ENCODE measurements at places on chromosomes 5 and 9. TPM values are rescaled to one million over a fixed set of nuclear protein-coding genes. Genes with fewer than 3 reads are reported as not detected.

DNA sequence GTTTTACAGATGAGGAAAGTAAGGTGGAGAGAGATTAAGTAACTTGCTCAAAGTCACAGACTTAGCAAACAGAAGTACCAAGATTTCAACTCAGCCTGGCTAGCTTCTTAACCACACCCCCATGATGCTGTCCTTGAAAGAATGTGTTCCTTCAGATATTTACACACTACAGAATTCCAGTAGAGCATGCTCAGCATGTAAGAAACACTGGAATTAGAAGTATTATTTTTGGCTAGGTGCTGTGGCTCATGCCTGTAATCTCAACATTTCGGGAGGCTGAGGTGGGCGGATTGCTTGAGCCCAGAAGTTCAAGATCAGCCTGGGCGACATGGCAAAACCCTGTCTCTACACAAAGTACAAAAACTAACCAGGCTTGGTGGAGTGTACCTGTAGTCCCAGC, 142.4 kb downstream of the EDIL3 start:
- H3K27ac ChIP-seq: no peak overlapping the region
- H3K4me1 ChIP-seq: peaks cover 2% of the 10 kb centered on the region
- H3K27me3 ChIP-seq: no peaks in the 10 kb centered on the region
- no peaks in the 10 kb centered on the region for H3K36me3 ChIP-seq

DNA sequence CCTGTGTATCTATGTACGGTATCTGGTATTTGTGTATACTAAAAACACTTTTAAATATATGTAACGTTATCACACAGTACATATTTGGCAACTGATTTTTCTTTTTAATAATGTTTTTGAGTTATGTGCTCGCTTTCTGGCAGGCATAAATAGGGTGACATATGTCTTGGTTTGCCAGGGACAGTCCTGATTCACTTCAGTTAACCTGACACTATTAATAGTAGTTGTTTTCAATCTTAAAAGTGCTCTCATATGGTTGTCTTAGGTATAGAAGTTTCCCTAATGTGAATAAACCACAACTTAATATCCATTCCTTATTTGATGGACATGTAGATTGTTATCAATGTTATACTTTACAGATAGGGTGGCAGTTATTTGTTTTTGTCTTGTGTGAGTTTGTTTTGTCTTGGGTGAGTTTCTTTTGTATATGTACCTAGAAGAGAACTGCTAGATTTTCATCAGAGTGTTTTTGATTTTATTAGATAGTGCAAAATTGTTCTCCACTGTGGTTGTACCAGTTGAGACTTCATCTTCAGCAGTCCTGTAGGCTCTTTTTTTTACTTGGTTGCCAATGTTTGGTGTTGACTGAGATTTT, 7.9 kb downstream of the G3BP1 start:
- DNase-seq: no peak
- no peaks in the 10 kb centered on the region for H3K36me3 ChIP-seq
- no peak overlapping the region for H3K4me3 ChIP-seq
- H3K27ac ChIP-seq: no peak overlapping the region

The GLRA1 gene
- not detected for total RNA-seq

- peak within 1 kb of the TSS; percentile 98 for H3K27ac ChIP-seq
- no peaks in the 10 kb centered on the region for H3K27me3 ChIP-seq
- H3K36me3 ChIP-seq: no peaks in the 10 kb centered on the region
- H3K4me3 ChIP-seq: peak within 1 kb of the TSS; percentile 80
- peaks cover 4% of the 10 kb centered on the region for H3K4me1 ChIP-seq
- peak; percentile 99 for DNase-seq
Measured at GRCh38 chr5:140174465-140175366, at the start of gene CYSTM1. TSS of gene CYSTM1 (plus strand) at chr5:140175188. CDS start at chr5:140194466, 19,278 bp downstream.

- H3K4me1 ChIP-seq: peaks cover 7% of the 10 kb centered on the region
- no peak for DNase-seq
- H3K4me3 ChIP-seq: no peak overlapping the region
- no peak overlapping the region for H3K27ac ChIP-seq
- H3K36me3 ChIP-seq: no peaks in the 10 kb centered on the region
- no peaks in the 10 kb centered on the region for H3K27me3 ChIP-seq
Measured at GRCh38 chr9:120915854-120916470, 10.6 kb downstream of the TRAF1 start.

DNA sequence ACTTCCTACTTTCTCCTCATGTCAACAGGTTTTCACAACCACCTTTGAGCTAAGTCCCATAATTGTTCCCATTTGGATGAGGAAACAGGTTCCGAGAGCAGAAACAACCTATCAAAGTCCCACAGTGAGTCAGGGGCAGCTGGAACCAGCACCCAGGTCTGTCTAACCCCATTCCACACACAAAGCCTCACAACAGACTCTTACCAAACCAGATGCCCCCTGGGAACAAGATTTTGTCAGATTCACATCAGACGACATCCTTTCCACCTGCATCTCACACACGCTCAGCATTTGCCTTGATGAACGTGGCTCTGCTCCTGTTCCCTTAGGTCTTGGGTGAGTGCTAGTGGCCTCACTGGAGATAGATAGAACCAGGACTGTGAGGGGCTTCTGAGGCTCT, 17.0 kb downstream of the SWI5 start:
- no peaks in the 10 kb centered on the region for H3K4me1 ChIP-seq
- no peak overlapping the region for H3K4me3 ChIP-seq
- H3K27me3 ChIP-seq: no peaks in the 10 kb centered on the region
- H3K36me3 ChIP-seq: no peaks in the 10 kb centered on the region

The SERF1A gene
- total RNA-seq: 8.3 TPM

The NR6A1 gene
- total RNA-seq: 1.1 TPM

DNA sequence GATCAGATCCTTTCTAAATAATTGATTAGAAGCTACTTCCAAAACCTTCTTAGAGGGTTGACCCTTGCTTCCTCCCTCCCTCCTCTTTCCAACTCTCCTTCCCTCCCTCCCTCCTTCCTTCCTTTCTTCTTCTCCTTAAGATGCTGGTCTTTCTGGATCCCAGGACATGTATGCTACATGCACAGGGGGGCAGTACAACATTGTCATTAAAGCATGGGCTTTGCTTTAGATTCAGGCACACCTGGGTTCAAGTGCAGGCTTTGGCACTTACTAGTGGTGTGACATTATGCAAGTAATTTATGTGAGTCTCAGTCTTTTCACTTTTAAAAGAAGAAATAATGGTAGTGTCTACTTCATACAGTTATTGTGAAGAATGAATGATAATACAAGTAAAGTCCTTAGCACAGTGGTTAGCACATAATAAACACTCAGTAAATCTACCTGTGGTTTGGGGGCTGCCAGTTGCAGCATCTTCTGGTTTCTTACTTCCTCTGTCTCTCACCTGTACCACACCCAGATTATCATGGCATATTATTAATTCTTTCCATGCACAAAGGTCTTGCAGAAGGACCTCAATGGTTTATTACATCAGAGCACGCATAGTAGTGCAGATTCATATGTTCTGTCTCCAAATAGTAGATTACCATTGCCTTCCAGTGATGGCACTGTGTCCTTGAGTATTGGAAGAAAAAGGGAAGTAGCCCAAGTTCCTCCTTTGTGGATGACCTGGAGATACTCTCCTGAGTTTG, 154.1 kb downstream of the ARHGAP26 start:
- H3K4me3 ChIP-seq: no peak overlapping the region
- no peaks in the 10 kb centered on the region for H3K27me3 ChIP-seq
- no peaks in the 10 kb centered on the region for H3K4me1 ChIP-seq

DNA sequence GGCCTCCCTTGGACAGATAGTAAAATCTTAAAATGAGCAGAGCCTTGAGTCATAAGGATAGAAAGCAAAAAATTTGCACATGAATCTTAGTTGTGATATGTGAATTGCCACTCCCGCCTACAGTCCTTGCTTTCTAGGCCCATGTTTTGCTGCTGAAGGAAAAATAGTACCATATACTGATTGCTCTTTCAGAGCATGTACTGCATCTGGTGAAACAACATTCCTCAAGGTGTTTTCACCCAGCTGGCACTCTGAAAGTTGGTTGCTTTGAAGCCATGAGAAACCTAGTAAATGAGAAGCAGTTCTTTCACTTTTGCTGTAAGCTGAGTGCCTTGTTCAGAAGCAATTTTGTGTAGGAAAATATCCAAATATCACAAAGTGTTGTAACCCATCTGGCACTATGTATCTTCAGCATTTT, 10.3 kb downstream of the CDC37L1 start:
- H3K27ac ChIP-seq: no peak overlapping the region
- no peaks in the 10 kb centered on the region for H3K36me3 ChIP-seq
- no peak overlapping the region for H3K4me3 ChIP-seq
- H3K4me1 ChIP-seq: peaks cover 16% of the 10 kb centered on the region
- DNase-seq: no peak

DNA sequence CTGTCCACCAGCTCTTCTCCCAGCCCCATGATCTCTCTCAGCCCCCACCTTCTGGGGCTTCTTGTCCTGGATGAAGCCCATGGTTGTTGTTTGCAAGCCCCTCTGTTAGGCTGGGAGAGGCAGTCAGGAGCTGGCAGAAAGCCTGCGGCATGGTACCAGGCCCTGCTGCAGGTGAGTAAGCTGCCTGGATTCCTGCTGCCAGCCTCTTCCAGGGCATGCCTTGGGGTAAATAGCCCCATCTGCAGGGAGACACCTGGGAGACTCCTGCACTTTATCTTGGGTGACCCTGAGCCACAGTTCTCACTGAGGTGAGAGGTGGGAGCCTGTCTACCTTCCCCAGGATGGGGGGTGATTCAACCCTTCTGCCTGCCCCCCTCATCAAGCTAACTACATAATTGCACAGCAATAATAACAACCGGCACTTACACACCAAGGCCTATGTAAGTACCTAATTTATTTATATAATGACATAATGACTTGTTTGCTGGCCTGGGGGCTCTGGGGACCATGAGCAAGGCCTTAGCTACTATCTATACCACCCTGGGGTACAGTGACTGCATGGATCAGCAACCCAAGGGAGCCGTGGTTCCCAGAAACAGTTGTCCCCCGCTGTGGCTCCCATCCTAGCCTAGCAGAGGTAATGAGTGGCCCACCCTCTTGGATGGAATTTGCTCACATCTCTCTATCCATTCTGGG, 116.0 kb downstream of the PSD2 start:
- no peak overlapping the region for H3K27ac ChIP-seq
- H3K4me3 ChIP-seq: no peak overlapping the region
- H3K4me1 ChIP-seq: peaks cover 3% of the 10 kb centered on the region
- no peaks in the 10 kb centered on the region for H3K27me3 ChIP-seq
- DNase-seq: no peak

- DNase-seq: peak; percentile 60
- no peaks in the 10 kb centered on the region for H3K36me3 ChIP-seq
- H3K27me3 ChIP-seq: no peaks in the 10 kb centered on the region
- H3K4me3 ChIP-seq: no peak overlapping the region
- peaks cover 12% of the 10 kb centered on the region for H3K4me1 ChIP-seq
Measured at GRCh38 chr5:61621202-61621650, 289.2 kb downstream of the ZSWIM6 start.

The AMACR gene
- 7.8 TPM for total RNA-seq

- H3K27me3 ChIP-seq: no peaks in the 10 kb centered on the region
- H3K27ac ChIP-seq: no peak overlapping the region
- DNase-seq: no peak
- no peaks in the 10 kb centered on the region for H3K4me1 ChIP-seq
Measured at GRCh38 chr5:152882621-152883020, 477.5 kb upstream of the NMUR2 start.

The LOX gene
- 6.9 TPM for total RNA-seq

GRCh38 chr5:149129181-149129580, 12.1 kb upstream of the ABLIM3 start:
- H3K4me1 ChIP-seq: no peaks in the 10 kb centered on the region
- DNase-seq: no peak
- no peak overlapping the region for H3K4me3 ChIP-seq
- H3K27me3 ChIP-seq: no peaks in the 10 kb centered on the region
- no peak overlapping the region for H3K27ac ChIP-seq
- no peaks in the 10 kb centered on the region for H3K36me3 ChIP-seq

- no peaks in the 10 kb centered on the region for H3K36me3 ChIP-seq
- no peaks in the 10 kb centered on the region for H3K4me1 ChIP-seq
Measured at GRCh38 chr5:84578226-84578625, 193.5 kb upstream of the EDIL3 start.

GRCh38 chr5:37553720-37554404, 174.7 kb downstream of the WDR70 start:
- no peaks in the 10 kb centered on the region for H3K36me3 ChIP-seq
- no peak overlapping the region for H3K4me3 ChIP-seq
- H3K27ac ChIP-seq: no peak overlapping the region
- no peaks in the 10 kb centered on the region for H3K27me3 ChIP-seq
- peaks cover 6% of the 10 kb centered on the region for H3K4me1 ChIP-seq

The GCNT1 gene
- 1.1 TPM for total RNA-seq

- H3K27me3 ChIP-seq: no peaks in the 10 kb centered on the region
- no peak for DNase-seq
- no peak overlapping the region for H3K4me3 ChIP-seq
- H3K27ac ChIP-seq: no peak overlapping the region
- H3K4me1 ChIP-seq: no peaks in the 10 kb centered on the region
Measured at GRCh38 chr5:84255315-84255714, 129.4 kb downstream of the EDIL3 start.

GRCh38 chr9:16135968-16136367, 583.1 kb downstream of the CCDC171 start:
- H3K36me3 ChIP-seq: no peaks in the 10 kb centered on the region
- H3K27me3 ChIP-seq: no peaks in the 10 kb centered on the region
- H3K4me3 ChIP-seq: no peak overlapping the region

The CD274 gene
- 2.0 TPM for total RNA-seq

DNA sequence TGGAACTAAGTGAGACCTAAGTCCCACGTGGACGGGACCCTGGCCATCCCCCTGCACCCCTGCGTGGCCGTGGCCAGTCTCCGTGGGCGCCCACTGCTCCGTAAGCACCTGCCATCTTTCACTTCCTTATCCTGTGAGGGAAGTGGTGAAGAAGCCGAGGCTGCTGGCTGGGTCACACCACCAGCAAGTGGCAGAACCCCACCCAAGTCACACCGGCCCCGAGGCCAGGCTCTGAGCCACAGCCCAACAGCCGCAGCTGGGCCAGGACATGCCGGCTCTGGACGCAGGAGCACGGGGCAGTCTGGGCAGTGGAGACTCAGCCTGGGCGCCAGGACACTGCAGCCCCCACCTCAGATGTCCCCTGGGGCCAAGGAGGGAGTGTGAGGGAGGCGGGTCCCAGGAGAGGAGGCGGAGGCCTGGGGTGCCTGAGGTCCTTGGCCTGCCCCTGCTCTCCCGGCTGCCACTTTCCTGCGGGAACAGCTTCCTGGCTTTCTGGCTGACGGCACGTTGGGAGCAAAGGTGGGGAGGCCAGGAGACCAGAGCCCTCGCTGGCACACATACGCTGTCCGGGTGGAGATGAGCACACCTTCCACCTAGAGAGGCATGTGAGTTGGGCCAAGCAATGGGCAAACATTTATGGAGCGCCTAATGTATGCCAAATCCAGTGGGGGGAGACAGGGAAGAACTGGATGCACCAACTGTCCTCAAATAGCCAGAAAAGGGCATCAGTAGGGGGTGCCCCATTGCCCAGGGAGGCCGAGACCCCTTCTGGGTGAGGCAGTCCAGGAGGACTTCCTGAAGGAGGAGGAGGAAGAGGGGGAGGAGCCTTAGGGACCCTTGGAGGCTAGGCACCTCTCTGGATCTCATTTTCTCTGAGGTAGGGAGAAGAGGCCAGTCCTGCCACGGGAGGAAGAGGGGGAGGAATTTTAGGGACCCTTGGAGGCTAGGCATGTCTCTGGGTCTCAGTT, 43.9 kb upstream of the EGFL7 start:
- H3K4me1 ChIP-seq: no peaks in the 10 kb centered on the region
- no peaks in the 10 kb centered on the region for H3K36me3 ChIP-seq
- no peak overlapping the region for H3K27ac ChIP-seq
- DNase-seq: no peak

The PCDHGC5 gene
- 1.8 TPM for total RNA-seq

The UGT3A1 gene
- total RNA-seq: not detected
